ENCODE measurements at places on chromosomes 7 and 10.

DNA sequence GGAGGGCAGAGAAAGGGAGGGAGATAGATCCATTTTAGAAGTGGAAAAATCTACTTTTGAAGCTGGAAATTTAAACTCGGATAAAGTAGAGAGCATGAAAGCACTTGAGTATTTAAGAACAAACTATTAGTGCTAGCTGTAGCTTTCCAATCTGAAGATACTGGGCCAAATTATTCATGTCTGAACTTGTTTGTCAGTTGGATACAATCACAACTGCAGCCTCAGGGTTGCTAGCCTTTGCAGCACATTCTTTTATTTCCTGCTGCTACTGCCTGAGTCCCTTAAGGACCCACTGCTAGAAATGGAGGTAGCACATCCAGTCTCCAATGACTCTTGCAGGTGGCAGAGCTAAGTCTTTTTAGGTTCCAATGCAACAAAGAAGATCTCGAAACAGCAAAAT is 8.3 kb upstream of the SLC25A13 start:
- no peak for DNase-seq

DNA sequence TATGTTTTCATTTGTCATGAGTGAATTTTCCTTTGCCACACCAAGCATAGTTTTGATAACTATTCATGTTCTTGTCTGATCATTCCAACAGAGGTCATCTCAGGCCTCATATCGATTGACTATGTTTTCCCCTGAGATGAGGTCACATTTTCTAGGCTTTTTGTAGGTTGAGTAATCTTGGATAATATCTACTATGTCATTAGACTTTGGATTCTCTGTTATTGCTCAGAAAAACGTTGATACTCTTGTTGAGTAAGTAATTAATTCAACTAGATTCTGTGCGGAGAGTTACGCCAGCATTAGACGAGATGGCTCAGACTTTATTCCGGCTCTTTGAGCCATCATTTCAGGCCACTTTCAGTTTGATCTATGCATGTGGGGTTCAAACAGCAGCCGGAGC is 57.7 kb downstream of the KLF6 start:
- no peak for DNase-seq

DNA sequence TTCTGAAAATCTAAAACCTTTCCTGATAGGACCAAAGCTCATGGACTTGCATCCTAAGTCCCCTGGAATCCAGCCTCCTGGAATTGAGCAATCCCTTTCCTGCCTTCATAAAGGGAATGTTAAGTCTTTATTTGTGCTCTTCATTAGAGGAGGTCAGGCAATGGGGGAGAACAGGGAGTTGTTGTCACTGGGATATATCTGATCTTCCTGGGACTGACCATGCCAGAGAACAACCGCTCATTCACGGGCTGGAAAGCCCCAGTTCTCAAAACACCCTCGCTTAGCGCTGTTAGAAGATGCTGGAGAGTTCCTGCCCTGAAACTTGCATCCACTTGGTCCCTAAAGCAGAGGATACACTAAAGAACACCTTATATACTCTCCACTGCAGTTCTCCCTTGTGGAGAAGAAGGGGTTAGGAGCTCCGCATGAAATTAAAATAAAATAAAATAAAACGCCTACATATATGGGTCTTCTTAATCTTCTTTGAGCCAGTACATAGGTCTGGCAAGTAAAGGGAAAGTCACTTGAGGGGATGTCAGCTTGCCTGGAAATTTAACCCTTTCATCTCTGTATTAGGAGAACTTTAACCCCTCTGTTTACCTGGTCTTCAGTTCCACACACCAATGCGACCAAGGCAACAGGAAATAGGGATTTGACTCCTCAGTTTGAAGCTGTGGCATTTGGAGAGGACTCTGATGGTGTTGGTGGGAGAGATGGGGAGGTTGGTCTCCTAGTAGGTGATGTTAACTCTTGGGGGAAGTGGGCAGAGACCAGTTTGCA is 1.2 kb downstream of the SORCS1 start:
- DNase-seq: no peak

DNA sequence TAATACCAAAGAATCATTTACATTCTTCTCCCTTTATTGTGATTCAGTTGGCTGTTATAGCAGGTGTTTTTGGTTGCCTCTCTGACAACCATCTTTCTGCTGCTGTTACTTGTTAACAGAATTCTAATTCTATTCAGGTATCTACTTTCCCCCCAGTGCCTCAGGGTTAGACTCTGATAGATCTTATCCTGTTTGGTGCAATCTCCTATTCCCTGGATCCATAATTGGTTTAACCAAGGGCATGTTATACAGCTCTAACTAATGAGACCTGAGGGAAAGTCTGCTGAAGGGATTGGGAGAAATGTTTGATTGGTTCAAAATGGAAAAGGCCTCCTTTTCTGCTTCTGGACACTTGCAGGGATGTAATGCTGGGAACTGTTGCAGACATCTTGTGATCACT is 161.5 kb downstream of the GPR158 start:
- DNase-seq: no peak
